SK-MEL-5 (cell line): ENCODE measurements at places on chromosomes 16 and 17.

DNA sequence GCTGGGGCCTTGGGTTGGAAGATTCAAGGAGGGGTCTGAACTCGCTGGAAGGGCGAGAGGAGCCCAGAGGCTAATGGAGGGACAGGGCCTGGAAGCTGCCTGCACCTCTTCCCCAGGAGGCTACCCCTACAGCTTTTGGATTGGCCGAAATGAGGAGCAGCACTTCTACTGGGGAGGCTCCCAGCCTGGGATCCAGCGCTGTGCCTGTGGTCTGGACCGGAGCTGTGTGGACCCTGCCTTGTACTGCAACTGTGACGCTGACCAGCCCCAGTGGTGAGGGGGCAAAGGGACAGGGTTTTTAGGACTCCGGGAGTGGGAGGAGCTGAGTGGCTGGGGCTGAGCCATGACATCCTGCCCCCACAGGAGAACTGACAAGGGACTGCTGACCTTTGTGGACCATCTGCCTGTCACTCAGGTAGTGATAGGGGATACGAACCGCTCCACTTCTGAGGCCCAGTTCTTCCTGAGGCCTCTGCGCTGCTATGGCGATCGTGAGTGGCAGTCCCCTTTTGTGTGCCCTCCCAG is 8.8 kb downstream of the CNTNAP1 start:
- no peak for DNase-seq

GRCh38 chr16:19135896-19136438 is 22.2 kb downstream of the ITPRIPL2 start:
- no peak for DNase-seq

GRCh38 chr16:69105501-69106361 is at the start of gene HAS3:
TSS of gene HAS3 (plus strand) at chr16:69105653. CDS start at chr16:69109396, 3,743 bp downstream.
- DNase-seq = peak; percentile 50

DNA sequence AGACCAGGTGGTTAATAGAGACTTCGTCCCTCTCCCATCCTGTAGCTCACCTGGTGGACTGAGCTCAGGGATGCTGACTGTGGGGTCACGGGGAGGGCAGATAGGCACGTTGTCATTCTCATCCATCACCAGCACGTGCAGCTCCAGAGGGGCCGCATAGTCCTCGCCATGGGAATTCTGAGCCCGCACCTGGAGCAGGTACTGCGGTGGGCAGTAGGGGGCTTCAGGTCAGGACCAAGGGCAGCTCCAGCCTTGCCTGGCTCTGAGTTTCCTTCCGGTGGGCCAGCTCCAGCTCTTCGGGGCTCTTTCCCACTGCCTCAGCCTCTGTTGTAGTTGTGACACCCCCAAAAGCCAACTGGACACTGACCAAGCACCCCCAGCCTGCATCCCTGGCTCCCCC is 5.6 kb downstream of the CDH16 start:
- no peak for DNase-seq

DNA sequence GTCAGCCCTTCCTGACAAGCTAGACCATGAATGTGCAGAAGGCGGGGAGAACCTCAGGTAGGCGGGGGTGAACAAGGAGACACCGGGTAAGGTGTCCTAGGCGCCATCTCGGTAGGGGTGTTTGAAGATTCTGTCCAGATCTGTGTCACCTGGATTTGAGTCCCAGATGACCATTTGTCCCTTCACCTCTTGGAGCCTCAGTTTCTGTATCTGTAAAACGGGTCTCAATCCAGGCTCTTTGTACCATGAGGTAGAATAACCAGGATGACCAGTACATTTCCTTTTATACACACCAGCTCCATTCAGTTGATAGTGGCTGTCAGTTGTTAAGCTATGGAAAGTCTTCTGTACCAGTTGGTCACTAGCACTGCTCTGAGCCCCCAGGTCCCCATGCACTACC is 86.7 kb downstream of the ABCC6 start:
- DNase-seq = no peak

DNA sequence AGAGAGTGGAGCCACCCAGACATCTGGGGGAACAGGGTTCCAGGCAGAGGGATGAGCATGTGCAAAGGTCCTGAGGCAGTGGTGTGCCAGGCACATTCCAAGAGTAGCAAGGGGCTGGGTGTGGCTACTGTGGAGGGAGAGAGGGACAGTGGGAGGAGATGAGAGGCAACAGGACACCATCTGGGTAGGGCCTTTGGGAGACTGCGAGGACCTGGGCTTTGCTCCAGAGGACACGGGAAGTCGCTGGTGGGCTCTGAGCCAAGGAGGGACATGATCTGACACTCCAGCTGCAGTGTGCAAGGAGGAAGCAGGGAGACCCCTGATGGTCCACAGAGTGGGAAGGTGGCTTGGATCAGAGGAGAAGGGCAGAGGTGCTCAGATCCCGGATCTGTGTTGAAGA is 56.7 kb upstream of the MED9 start:
- DNase-seq = no peak

DNA sequence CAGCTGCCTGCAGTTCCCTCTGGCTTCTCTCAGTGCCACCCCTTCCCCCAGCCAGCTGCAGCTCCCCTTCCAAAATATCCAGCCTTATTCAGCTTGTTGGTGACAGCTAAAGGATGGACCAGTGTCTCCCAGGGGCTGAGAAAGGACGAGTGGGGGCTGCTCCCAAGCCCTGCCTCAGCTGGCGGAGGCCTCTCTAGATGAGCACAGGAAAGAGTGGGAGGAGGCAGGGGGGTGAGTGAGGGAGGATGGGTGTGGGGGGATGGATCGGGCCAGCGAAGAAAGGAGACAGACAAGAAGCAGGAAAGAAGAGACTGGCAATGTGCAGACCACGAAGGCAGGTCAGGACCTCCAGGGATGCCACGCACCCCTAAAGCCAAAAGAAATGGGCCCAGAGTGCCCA is 17.5 kb downstream of the PIPOX start:
- no peak for DNase-seq

DNA sequence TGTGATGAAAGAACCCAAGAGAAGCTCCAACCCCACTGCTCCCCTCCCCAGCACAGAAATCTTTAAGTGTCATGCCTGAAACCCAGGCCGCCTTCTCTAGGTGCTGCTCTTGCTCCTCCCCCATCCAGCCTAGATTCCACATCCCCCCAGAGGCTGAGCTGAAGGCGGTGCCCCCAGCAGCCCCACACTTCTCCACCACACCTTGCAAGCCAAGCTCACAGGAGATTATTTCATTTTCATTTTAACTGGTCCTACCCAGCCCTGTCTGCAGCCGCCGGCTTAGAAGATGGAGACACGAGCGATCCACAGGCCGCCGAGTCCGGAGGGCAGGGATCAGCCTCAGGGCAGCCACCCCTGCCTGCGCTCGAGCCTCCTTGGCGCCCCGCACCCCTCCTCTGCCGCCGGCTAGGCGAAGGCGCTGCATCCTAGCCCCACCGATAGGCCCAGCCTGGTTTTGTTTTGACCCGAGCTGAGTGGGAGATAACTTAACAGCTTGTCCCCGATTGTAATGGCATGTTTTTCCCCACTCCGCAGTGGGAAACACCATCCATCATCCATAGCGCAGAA is 125.3 kb downstream of the RBFOX3 start:
- DNase-seq = no peak

DNA sequence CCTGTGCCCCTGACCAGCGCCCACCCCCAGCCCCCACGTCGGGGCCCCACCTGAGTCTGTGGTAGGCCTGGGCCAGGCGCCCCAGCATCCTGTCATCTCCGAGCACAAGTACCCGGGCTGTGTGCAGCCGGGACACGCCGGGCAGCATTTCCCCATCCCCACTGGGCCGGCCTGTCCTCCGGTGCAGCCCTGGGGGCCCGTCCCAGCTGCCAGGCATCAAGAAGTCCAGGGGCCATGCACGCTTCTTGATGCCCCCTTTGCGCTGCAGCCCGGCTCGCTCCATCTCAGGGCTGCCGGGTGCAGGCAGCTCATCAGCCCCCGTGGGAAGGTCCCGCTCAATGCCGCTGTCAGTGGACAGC is 29.3 kb upstream of the MFSD6L start:
- DNase-seq = no peak

- DNase-seq = no peak
These were observed 124.3 kb downstream of the SOCS1 start for GRCh38 chr16:11131706-11132105.
